ENCODE measurements at places on chromosomes 16 and 17.

DNA sequence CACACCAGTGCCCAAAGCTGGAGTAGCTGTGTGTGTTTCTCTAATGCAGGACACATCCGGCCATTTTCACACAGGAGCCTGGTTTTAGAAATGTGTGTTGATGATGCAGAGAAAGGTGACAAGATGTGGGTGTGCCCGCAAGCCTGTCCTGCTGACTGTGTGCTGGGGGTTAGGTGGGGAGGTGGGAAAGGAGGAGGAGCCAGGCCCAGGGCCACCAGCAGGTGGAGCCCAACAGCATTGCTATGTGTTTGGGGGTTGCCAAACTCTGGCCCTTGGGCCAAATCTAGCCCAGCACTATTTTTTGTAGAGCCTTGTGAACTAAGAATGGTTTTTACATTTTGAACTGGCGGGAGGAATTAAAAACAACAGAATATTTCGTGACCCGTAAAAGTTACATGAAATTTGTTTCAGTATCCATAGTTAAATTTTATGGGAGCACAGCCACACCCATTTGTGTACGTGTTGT lies 61.7 kb upstream of the LGALS9 start:
- DNase-seq = peak; percentile 64

DNA sequence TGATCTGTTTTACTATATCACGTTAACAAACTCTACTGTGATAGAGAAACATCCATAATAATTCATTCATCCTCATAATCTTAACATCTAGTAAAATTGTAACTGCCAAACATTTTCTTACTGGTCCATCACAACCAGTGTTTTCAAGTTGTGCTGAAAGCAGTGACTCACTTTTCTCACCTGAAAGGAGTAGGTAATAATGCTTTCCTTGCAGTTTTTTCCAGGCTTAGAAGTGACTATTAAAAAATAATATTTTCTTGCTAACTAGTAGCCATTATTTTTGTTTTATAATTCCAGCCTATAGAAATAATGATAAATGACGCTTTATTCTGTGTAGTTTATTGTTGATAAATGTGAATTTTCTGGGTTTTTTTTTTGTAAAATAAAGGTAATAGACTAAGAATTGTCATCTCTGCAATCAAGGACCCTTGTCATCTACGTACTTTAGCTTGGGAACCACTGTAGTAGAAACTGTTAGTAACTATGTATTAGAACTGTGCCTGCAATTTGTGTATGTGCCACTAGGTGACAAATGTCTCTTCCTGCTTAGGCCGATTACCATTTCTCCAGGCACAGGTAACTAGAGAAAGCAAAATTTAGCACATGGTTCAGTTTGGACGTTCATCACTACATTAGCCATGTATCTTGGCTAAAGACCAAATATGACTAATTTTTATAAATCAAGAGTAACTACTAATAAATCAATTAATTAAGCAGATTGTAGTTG lies 409.4 kb upstream of the ERCC4 start:
- DNase-seq = no peak

DNA sequence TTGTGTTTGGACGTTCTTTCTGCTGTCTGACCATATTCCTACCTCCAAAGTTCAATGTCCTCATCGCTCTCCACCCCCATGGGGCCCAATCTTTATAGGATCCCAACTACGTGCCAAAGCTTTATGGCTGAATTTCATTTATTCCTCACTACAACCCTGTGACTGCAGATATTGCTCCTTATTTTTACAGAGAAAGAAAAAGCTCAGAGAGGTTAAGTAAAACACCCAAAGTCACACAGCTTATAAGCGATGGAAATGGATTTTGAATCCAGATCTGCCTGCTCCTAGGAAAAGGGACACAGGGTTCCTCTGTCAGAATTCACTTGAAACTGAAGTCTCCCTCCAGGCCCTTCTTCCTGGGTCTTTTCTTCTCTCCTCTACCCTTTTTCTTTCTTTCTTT lies 9.3 kb downstream of the NGFR start:
- DNase-seq = no peak

GRCh38 chr17:58568044-58568799 lies 53.8 kb upstream of the MTMR4 start:
- DNase-seq = no peak

DNA sequence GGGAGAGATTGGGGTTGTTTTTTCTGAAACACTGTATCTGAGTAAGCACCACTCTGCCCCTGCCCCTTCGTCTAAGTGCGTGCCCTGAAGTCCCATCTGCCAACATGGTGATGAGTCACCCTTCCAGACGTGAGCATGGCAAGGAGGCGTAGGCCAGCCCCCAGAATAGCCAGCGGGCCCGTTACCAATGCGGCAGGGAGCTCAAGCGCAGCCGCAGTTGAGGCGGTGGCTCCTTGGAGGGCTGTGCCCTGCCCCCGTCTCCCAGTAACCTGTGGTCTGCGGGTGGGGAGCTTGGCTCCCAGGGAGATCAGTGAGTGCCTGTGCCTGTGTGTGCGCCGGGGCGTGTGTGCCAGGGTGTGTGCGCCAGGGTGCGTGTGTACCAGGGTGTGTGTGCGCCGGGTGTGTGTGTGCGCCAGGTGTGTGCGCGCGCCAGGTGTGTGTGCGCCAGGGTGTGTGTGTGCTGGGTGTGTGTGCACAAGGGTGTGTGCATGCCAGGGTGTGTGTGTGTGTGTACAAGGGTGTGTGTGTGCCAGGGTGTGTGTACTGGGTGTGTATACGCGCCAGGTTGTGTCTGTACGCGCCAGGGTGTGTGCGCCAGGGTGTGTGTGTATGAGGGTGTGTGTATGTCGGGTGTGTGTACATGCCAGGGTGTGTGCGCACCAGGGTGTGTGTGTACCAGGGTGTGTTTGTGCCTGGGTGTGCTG lies 98.6 kb upstream of the CHMP6 start:
- no peak for DNase-seq

DNA sequence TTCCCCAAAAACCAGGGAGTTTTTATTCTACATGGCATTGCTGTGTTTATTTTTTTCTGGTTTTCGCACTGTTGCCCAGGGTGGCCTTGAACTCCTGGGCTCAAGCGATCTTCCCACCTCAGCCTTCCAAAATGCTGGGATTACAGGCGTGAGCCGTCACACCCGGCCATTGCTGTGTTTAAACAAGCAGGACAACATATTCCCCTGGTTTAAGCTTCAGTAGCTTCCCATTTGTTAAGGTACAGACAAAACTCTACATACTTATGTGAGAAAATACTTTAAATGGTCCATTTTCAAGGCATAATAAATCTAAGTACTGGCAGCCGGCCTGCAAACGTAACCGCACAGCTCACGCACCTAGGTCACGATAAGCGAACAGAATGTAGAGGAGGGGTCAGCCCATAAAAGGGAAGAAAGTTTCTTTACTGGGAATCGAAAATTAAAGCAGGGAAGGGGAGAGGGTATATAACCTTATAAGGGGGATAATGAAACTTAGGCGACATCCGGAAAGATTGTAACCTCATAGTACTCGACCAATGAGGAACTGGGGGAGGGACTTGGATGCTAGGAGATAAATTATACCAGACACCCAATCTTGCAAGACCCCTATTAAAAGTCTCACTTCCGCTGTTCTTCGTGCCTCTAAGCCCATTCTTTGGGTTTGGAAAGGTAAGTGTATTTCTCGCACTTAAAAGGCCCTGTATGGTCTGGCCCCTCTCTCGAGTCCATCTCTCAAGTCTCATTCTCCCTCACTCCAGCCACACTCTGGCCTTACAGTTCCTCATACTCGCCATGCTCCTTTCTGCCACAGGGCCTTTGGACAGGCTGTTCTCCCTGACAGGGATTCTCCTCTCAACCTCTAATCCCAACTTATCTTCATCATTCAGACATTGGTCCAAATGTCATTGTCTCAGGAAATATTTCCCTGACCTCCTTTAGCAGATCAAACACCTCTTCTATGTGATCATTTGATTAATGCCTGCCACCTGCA lies 59.2 kb downstream of the TEX14 start:
- DNase-seq = no peak

DNA sequence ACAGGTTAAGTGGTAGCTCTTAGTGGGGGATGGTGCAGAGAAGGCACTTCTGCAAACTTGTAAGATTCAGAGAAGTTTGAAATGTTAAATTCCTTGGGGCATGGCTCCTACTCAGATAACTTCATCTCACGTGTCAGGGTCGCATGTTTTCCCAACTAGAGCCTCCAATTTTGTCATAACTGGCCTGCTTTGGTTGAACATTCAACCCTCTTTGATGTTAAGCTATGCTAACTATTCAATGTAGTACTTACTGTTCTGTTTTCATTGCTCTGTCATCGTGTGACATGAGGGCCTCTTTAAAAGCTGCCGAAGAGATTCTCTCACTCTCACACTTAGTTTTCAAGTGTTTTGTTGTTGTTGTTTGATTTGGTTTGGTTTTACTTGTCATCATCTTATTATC lies 280.8 kb downstream of the CDH11 start:
- DNase-seq = no peak

DNA sequence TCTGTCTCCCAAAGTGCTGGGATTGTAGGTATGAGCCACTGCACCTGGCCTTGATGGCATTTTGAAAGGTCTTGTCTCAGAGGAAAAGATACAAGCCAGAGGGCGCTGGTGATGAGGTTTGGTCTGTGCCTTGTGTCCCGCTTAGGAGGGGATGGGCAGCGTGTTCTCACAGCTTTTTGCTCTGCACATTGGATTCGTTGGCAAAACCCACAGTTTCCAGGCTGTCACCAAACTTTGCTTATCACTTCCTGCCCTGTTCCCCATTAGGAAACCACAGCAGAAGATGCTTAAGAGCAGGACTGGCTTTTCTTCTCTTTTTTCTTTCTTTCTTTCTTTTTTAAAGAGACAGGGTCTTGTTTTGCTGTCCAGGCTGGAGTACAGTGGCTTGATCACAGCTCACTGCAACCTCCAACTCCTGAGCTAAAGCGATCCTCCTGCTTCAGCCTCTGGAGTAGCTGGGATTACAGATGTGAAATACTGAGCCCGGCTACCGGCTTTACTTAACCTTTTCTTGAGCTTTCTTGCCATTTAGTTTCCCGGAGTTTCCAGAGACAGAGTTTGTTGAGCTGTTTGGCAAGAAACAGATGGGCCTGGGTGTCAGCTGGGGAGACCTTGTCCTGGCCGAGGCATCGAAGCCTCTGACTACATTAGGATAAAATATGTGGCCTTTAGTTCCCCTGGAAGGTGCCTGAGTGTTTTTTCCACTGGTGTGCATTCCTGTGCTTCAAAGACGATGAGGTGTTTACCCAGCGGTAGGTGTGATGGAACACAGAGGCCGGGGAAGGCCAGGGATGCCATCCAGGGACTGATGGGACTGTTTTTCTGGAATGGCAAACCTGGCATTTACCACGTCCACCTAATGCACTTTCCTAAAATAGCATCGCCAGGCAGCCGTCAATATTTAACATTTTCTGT lies 112.9 kb downstream of the ABCC1 start:
- DNase-seq = peak; percentile 11

- DNase-seq = no peak
Measured at GRCh38 chr16:16890964-16891363, 512.0 kb downstream of the NPIPA7 start.

- no peak for DNase-seq
Measured at GRCh38 chr17:596287-596686, 118.4 kb downstream of the VPS53 start.

DNA sequence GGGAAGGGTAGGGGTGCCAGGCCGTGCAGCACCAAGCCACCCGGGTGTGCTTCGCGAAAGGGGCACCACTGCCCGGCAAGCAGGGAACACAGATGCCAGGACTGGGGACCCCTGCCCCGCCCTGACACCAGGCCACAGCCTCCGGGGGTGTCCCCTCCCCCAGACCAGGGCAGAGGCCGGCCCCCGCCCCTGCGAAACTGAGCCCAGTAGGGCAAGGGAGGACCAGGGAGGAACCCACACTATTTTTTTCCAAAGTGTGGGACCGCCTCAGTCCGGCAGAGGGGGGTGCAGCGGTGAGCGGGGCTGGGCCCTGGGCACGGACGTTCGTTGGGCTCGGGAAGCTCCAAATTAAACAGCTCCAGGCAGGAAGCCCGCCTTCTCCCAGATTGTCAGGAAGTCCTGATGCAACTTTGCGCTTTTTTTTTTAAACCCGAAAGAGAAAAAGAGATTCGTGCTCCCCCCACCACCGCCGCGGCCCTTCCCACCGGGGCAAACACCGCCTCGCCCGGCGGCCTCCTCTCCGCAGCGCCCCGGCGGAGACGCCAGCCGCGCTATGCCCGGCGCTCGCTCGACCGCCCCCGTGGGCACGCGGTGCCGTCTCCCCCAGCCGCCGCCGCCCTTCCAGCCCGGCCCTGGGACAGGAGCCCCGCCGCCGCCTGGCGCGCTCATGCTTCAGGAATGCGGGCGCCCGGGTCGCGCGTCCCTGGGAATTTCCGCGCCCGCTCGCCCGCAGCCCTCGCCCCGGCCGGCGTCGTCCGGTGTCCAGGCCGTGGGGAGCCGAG lies 755 bp downstream of the PIEZO1 start:
- peak; percentile 40 for DNase-seq

GRCh38 chr17:8122924-8123694 lies 797 bp downstream of the HES7 start:
- no peak for DNase-seq

DNA sequence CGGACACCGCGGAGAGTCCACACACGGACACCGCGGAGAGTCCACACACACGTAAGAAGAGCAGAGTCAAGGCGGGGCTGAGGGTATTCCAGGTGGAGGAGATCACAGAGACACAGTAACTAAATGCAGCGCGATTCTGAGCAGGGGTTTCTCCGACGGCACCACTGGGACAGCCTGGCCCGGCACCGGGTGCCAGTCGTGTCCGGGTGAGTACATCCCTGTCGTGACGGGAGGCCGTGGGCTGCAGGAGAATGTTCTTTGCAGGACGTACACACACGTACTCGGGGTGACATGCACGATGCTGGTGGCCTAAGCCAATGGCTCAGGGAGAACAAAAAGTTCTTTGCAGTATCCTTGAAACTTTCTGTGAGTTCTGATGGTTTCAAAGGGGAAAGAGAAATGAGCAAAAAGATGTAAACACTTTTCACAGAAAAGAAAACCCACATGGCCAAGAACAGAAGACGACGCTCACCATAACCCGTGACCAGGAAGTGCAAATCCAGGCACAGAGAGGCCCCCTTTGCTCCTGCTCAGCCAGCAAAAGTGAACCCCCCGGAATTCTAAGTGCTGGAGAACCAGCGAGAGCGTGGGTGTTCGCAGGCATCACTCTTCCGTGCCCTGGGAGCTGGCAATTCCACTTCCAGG lies 53.7 kb upstream of the METRNL start:
- no peak for DNase-seq

GRCh38 chr17:66944351-66945146 lies 20.0 kb upstream of the CACNG4 start:
- DNase-seq = no peak
